ENCODE measurements at places on chromosomes 1 and 21. TPM values are rescaled to one million over a fixed set of nuclear protein-coding genes. Genes with fewer than 3 reads are reported as not detected.

ADAMTS4 gene
- total RNA-seq: not detected

UBE2U gene
- not detected for total RNA-seq

SPATA17 gene
- total RNA-seq: 3.0 TPM

HTR6 gene
- total RNA-seq: 0.19 TPM

All from A549 treated with dexamethasone at 1 μM for 4 hours (cell line).